Suppressor macrophage treated with lipopolysaccharide for 4 hours (primary cell): ENCODE measurements at places on chromosomes 16 and 17.

DNA sequence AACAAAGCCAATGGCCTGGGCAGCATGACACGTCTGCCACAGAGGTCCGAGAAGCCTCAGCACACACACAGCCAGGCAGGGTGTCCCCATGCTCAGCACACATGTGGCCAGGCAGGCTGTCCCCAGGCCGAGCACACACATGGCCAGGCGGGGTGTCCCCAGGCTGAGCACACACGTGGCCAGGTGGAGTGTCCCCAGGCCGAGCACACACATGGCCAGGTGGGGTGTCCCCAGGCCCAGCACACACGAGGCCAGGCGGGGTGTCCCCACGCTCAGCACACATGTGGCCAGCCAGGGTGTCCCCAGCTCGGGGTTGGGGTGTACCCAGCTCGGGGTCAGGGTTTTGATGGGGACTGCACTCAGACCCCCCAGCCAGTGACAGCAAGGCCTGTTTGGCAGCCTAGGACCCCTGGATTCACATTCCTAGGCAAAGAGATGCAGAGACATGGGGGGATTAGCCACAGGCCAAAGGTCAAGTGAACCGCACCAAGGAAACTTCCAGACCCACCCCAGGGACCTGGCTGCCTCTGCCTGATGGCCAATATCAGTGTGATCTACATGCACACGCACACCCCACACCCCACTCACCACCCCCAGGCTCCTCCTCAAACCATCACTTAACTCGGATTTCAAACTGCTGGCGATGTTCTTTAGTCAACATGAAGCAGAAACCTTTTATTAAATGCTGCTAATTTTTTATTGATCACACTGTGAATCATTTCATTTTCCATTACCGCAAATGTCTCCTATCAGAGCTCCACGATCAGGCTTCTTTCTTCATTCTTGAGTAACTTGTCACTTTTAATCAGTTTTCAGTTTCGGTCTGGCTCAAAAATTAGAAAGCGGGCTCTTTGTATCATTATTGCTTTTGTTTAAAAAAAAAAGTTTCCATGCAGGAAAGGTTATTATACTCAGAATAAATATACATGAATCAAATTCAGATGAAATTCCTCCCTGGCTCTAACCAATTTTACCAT lies 111.4 kb downstream of the ZNF423 start:
- DNase-seq: no peak

- DNase-seq: no peak
Observed at GRCh38 chr17:43528988-43529814, 16.9 kb downstream of the ETV4 start.

GRCh38 chr16:4415538-4416199 lies 727 bp downstream of the CORO7 start:
- DNase-seq: peak; percentile 87

- no peak for DNase-seq
Observed at GRCh38 chr16:85162478-85163277, 50.4 kb upstream of the CIBAR2 start.

DNA sequence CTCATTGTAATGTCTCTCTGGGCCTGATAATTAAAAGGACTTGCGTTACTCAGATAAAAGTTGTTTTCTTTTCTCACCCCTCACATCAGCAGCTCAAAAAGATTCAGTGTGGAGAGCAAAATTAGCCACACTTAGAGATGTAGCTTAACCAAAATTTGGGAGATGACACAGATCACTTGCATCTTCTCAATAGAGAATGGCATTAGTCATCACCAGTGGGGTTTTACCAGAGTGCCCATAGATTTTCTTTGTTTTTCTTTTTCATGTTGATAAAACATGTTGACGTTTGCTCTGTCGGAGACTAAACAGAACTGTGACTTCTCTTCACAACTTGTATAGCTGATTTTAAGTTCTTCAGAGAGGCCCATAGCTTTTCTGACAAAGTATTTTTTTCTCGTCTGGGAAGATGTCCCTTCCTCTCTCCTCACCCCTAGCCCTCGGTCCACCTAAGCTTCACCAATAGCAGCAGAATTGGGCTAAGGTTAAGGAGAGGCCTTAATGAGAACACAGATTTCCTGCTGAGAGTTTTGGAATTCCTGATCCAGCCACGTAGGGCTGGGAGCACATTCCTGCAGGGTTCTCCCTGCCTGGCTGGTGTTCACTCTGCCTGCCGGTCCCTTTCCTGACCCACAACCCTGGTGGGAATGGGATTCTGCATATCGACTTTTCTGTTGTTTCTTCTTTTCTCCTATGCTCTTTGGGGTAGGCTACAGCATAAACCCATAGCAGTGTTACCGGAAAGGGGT lies 92.6 kb downstream of the CACNG3 start:
- DNase-seq: no peak

GRCh38 chr17:39926588-39927100 lies 757 bp downstream of the ORMDL3 start:
- no peak for DNase-seq

GRCh38 chr17:72219137-72219823 lies 98.5 kb downstream of the SOX9 start:
- no peak for DNase-seq

DNA sequence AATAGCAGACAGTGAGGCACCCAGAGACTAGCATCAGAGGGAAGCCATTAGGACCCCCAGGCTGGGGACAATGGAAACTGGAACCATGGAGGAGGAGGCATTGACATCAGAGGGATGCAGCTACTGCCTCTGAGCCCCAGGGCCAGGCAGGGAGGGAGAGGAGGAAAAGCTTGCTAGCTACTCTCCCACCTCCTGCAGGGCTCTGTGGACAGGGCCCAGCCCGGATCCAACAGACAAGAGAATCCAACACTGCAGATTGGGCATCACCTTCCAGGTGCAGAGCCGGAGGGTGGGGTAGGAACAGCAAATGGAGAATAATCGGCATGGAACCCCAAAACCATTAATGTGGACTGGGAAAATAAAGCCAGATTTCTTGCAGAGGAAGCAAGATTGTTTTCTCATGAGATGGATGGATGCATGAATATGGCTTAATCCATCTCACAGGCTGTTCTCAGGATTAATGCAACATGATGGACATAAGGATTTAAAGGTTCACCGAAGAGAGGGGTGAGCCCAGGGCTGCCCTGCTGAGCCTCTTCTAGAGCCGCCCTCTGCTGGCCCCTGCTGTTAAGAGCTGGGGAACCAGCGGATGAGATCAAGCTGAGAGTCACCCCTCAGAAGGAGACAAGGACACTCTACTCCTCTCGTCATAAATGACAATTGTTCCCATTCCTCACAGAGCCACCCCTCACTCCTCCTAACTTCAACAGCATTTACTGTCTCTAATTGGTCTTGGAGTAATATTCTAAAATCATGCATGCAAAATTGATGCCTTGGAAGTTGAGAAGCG lies 48.8 kb downstream of the DNAH3 start:
- no peak for DNase-seq

- no peak for DNase-seq
Observed at GRCh38 chr17:62675260-62675659, 47.8 kb downstream of the MRC2 start.

DNA sequence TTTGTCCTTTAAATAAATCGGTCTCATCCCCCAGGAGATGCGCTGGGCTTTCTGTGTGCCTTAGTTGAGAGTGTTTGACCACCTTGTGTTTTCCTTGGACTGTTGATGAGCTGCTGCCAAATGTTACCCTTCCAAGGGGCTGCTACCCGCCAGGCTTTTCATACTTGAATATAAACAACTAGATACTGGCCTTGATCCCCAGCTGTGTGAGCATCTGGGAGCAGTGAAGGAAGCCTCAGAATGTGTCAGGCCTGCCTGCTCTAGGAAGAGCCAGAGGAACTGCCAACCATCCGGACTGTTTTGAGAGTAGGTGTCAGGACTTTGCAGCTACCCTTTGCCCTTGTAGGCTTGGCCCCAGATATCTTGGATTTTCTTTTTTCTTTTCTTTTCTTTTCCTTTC lies 57.8 kb downstream of the LDHD start:
- no peak for DNase-seq

GRCh38 chr16:80997139-80997798 lies 9.4 kb downstream of the CMC2 start:
- DNase-seq: peak; percentile 47

GRCh38 chr16:10256784-10257641 lies 74.8 kb upstream of the GRIN2A start:
- DNase-seq: peak; percentile 64

- no peak for DNase-seq
Observed at GRCh38 chr16:58127634-58128033, 1.5 kb downstream of the CFAP20 start.

DNA sequence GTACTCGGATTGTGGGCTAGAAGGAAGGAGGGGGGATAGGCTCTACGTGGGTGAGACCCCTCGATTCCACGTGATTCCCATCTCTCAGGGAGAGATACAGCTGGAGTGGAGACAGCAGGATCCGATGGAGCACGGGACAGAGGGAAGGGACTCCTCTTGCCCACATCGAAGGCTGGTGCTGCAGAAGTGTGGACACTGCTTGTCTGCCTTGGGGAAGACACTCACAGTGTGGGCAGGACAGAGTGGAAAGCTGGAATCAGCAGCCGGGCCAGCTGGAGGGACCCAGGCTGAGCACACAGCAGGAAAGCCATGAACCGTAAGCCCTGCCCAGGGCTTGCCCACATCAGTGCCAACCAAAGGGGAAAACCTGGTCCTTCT lies 42.1 kb upstream of the RPH3AL start:
- no peak for DNase-seq

- peak; percentile 23 for DNase-seq
Observed at GRCh38 chr17:70675070-70675590, 505.8 kb downstream of the KCNJ2 start.

DNA sequence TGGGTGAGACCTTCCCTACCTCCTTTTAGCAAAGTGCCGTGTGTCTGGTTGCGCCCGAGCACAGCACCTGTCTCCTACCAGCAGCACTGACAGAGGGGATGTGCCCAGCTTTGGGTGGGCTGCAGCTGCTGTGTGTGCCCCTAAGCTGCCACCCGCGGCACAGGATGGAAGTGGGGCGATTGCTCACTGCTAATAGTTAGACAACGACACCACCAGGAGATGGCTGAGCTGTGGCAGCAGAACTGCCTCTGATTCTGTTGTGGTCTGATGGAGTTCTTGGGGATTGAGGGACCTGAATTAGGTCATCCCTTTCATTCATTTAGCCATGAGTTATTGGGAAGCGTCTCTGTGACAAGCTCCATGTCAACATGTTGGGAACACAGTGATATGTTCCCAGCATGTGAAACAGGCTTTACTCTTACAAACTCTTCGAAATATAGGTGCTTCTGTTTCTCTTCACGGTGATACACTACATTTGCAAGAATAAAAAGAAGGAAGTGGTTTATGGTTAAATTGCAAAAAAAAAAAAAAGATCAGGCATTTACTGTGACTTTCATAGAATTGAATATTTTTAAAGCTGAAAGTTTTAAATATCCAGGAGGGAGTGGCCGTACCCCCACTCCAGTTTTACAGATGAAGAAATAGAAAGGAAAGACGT lies 184.4 kb downstream of the MAF start:
- no peak for DNase-seq

DNA sequence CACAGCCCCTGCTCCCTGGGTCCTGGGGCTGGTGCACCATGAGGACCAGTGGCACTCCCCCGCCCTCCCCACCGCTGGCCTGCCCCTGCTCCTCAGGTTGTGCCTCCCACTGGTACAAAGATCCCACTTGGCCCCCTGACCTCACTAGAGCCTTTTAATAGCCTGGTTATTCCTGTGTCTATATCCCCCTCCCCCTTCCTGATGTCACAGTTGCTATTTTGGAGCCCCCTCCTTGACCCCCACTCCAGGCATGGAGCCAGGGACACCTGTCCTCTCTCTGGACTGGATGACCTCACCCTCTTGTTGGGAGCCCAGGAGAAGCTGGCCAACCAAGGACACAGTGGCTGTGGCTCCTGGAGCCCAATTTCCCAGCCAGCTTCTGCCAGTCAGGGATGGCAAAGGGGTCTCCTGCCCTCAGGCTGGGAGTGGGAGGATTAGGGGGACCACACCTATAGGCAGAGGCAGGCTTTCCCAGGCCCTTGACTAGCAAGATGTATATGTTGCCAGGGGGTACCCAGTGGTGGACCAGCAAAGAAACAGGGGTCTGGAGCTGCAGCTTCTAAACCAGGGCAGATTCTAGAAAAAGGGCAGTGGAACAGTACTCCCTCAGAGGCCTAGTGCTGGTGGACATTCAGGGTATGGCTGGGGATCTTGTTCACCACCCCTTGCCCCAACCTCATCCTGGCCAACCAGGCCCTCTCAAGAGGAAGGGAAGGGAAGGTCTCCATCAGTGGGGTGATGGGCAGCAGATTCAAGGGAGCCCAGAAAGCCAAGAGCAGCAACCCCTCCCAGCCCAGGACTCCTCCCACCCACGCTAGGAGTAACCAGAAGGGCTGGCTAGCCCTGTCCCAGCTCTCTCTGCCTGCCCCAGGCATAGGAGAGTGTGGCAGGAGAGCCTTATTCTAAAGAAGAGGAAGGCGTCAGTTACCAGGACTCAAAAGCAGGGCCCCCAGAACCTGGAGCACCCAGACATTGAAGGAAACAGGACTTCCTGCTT lies 10.9 kb downstream of the HDAC5 start:
- DNase-seq: no peak

GRCh38 chr17:37714897-37715296 lies 30.0 kb downstream of the HNF1B start:
- DNase-seq: no peak

DNA sequence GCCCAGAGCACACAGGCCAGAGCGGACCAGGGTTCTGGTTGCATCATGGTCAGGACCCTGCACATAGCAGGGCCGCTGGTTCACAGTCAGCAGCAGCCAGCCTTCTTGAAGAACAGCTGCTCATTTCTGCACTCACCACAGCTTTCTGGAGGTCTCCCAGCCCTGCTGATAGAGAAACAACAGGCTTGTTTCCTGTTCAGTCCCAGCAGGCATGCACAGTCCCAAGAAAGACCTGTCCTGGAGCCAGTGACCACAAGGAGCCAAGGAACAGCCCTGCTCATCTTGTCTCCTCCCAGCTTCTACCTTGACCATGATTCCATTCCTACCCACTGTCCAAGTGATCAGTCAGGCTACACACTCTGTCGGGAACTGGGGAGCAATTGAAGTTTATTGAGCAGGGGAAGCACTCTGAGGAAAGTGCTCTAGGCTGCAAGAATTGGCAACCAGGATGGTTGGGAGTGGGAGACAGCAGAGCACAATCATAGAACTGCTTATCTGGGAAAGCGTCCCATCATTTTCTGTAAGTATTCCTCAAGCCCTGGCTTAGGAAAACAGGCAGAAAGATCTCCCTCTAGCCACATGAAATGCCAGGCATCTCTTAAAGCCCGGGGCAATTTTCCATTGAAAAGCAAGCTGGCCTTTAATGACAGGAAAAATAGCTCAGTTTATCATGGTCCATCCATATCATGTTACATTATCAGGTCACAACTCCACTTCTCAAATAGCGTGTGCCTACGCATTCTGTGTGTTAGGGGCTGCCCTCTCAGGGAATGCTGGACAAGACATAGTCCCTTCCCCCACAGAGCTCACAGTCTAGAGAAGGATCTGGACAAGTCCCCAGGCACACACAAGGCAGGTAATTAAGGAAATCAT lies 155.4 kb upstream of the FOXF1 start:
- DNase-seq: no peak

DNA sequence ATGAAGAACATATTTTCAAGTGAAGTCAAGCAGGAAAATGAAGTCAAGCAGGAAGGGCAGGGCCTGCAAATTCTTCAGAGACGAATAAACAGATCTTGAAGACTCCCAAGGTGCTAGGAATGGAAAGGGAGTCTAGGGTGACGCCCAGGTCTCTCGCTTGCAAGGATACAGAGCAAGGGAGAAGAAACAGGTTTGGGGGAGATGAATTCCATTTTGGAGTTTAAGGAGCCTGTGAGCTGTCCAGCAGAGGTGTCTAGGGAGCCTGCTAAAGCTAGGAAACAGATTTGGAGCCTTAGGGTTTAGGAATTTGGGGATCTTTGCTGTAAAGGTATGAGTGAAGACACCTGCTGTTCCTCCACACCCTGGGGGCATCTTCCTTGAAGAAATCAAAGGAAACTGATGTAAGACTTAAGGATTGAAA lies 2.0 kb upstream of the UNKL start:
- DNase-seq: no peak

- peak; percentile 24 for DNase-seq
Observed at GRCh38 chr17:76567634-76568432, 17.8 kb downstream of the ST6GALNAC2 start.
